ENCODE measurements at places on chromosomes 2 and 18.

GRCh38 chr2:200039724-200040650, 84.6 kb downstream of the MAIP1 start:
- peak; percentile 75 for DNase-seq

DNA sequence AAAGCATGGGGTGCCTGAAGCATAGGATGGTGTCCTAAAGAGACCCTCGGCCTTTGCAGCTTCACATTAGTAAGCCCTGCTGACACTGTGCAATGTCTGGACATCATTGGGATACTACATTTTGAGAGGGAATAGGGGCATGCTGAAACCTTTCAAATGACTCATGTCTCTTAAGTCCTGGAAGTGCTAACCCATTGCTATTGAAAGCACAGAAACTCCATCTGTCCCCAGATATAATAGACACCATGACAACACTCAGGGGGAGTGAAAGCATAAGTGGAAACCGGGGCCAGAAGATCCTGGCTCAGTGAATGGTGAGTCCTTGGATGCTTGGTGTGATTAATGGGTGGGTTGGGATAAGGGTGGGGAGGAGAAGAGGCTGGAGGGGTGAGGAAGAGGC, 595.5 kb upstream of the ID2 start:
- no peak for DNase-seq

DNA sequence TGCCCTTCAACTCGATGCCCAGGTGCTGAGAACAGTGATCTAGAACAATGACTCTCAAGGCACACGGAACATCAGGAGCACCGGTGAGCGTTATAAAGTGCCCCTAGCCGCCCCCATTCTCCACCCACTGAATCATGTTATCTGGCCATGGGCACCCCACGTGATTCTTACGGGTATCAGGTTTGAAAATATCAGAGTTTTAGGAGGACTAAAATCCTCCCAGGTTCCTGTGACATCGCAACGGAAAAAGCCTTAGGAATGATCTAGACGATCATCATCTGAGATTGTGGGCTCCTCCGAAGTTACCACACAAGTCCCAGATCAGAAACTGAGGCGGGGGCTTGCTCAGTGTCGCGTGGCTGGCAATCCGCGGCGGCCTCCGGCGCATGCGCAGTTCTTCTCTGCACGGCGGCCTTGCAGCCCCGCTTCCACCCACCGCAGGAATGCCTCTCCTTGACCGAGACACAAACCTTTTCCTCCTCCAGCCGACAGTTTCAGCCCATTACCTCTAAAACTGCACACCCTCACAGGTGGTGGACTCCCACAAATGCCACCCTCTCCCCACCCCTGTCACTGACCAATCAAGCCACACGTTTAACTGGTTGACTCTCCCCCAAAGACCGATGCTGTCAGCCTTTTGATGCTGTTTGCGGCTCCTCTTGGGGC, 5.8 kb upstream of the MRPL33 start:
- peak; percentile 62 for DNase-seq

DNA sequence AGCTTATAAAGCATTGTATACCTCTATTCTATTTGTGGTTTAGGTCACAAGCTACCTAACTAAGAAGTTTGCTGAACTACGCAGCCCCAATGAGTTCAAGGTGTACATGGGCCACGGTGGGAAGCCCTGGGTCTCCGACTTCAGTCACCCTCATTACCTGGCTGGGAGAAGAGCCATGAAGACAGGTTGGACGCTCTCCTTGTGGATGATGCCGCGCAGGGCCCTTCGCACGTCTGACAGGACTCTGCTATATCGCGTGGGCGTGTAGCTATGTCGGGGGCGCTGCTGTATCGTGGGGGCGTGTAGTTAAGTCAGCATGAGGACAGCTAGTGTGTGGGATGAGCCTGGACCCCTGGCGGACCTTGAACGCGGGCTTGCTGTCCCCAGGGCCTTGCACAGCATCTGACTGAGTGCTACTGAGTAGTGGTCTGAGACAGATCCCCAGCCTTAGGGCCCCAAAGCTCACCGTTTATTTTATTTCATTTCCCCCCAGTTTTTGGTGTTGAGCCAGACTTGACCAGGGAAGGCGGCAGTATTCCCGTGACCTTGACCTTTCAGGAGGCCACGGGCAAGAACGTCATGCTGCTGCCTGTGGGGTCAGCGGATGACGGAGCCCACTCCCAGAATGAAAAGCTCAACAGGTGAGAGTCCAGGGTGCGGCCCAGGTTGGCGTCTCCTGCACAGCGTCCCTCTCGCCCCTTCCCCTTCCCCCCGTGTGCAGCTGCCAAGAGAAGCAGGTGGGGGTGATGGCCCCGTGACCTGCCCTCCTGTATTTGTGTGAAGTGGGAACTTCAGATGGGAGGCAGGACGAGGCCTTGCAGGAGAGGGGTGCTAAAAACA, 15.6 kb upstream of the CNDP1 start:
- no peak for DNase-seq

- no peak for DNase-seq
Observed at GRCh38 chr2:176158855-176159662, 2.0 kb downstream of the HOXD3 start.

DNA sequence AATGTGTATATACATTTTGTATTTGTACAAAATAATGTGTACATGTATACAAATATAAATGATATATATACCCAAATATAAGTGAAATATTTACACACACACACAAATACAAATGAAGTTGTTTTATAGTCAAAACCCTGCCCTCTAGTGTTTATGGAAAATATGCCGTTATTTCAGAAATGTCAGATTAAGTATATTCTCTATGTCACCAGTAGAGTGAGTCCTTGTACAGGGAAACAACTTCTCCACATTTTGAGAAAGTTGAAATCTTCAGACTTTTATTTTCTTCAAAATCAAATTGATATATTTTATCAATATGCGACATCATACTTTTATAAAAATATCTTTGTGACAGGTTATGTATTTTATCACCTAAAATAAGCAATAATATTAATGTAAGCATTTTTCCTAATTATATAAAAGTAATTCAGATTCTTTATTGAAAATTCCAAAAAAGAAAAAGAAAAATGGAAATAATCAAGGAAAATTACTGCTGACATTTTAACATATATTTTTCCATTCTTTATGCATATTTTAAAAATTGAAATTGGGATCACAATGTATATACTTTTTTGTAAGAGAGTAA, 22.4 kb downstream of the ARL6IP6 start:
- peak; percentile 71 for DNase-seq

DNA sequence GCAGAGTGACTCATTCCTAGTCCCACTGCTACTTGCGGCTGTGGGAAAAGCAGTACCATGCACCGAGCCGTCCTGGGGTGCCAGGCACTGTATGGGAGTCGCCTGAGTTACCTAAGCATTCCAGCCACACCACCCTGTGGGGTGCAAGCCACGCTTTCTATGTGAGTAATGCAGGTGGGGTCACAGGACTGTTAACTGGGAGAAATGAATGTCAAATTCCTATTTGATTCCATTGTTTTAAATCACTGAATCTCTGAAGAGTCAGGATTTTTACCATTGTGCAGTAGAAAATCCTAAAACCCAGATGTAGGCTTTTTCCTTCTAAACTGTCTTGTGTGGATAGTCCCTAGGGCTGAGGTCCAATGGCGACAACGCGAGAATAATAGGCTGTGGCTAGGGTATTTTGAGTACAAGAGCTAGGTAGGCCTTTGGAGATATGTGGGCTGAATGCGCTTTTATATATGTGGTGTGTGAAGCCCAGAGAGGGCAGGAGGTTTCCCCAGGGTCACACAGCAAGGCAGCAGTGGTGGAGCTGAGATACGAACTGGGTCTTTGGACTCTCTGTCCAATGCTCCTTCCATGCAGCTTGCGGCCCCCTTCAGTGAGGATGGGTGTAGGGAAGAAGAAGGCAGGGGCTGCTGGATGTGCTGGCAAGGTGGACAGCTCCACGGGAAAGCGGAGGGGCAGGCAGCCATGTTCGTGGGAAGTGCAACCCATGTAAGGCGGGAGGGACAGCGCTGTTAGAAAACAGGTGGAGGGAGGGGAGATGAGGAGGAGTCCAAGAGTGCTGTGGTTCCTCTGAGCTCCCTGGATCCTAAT, 83.2 kb downstream of the DDX1 start:
- peak; percentile 58 for DNase-seq

DNA sequence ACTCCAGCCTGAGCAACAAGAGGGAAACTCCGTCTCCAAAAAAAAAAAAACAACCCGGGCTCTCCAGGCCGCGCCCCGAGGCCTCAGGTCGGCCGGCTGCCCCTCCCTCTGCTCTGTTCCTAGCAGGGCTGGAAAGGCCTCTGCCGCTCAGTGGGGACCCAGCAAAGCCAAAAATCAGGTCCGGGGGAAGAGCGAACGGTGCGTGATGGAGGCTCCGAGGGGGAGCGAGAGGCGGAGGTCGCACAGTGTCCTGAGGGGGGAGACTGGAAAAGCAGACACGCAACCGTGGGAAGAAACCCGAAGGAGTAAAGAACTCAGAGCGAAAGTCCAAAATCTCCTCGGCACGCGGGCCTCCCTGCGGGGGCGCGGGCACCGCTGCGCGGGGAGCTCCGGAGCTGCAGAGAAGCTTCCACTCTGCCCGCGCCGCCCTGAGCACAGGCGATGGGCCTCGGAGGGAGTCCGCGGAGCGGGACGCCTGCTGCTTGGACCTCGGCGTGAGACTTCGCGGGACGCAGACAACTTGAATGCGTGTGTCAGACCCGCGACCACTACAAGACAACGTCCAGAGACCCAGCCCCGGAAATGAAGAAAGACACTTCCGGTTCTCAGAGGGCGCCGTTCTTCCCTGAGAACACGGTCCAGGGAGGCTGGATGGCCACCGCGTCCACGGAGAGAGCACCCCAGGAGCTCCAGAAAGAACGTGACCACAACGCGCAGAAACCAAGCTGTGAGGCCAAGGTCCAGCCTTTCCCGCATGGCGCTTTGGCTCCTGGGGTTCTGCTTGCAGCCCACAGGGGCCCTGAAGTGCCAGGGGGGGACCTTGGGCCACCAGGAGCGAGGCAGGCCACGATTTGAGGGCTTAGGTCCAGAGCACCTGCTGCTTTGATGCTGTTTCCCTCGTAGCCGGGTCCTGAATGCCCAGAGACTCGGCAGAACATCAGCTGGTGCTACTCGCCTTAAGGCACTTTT, 219.8 kb downstream of the DPP10 start:
- no peak for DNase-seq

DNA sequence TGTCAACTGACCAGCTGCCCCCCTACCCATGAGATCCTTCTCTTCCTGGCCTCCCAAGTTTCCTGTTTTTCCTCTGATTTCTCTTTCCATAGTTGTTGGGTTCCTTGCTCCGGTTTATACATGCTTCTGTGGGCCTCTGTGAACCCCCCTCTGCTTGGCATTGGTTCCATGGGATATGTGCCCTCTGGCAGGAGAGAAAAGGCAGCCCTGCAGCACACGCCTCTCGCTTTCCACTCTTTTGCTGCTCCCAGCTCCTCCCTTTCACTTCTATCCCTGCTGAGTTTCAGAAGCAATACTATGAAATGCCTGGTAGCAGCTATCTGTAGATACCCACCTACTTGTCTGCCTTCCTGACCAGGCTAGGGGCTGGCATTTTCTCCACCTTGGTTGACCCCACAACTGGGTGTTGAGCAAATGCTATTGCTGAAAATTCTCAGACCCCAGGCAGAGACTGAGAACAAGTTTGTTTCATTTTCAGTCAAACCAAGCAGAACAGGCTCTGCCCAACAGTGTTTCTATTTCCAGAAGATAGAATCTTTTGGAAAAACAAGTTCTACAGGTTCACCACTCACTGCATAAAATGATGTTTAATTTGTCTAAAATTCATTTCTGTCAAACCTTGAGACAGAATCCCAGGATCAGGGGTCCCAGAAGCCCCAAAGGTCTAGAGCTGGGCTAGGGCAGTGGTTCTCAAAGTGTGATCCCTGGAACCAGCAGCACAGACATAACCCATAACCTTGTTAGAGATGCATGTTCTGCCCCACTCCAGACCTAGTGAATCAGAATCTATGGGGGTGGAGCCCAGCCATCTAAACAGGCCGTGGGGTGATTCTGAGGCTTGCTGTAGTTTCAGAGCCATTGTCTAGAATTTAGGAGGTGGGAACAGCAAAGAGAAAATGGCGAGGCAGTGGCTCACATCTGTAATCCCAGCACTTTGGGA, 13.4 kb downstream of the CAPG start:
- no peak for DNase-seq

DNA sequence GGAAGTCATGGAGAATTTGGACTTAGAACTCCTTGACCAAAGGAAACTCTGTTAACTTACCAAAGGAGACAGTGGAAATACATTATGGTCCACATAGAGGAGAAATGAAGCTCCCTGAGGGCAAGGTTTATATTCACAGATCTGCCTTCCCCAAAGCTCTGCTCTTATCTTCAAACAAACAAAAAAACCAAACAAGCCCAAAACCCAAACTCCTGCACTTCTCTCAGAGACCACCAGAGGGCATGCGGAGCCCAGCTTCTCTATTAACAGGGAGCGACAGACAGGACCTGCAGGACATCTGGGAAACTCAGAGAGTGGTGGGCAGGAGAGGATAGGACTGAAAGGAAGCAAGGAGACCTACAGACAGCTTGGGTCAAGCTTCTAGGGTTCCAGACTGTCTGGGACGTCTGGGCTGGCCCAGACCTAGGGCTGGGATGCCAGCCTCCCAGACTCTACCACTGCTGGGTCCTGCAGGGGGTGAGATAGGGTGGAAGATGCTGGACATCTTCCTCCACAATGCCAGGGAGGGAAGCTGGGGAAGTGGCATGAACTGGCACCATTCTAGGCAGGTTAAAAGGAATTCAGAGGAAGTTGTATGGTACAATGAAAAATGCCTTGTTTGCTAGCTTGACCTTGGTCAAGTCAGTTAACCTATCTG, 4.0 kb upstream of the WNT10A start:
- peak; percentile 44 for DNase-seq

DNA sequence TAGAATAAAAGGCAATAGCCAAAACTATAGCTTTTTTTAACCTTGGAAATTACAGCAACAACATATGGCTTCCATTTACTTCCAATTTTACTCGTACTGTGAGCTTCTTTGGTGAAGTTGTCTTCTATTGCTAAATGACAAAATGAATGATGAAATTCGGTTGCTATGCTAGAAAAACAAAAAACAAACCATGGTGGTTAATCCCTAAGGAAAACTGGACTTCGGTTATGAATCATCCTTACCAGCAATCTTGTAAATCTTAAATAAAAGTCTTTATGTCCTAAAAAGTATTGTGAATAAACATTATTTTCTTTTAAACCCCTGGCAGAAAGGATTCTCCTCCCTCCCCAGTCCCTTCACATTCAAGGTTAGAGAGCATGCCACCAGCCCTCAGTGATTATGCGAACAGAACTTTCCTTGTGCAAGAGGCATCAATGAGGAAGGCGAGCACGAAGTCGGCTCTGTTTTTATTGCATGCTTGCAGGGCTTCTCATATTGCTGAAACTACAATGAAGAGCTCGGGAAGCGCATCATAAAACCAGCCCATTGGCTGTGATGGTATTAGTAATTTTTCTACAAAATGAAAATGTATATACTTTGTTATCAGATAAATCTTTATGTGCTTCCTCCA, 62.9 kb downstream of the ZNF521 start:
- DNase-seq: peak; percentile 86

DNA sequence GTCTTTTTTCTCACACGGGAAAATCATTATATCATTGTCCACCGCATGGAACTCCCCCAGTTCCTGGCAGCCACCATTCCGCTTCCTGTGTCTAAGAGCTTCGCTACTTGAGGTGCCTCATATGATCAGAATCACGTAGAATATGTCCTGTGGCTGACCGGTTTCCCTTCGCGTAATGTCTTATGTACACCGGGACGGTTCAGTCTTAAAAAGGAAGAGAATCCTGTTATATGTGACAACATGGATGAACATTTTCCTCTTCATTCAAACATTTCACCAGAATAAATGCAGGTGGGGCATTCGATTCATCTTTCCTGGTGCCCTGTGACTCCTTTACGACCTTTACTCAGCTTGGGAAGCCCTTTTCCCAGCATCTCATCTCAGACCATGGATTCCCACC, 131.7 kb upstream of the TWIST2 start:
- DNase-seq: no peak
